ENCODE measurements at places on chromosomes 2 and 18. TPM values are rescaled to one million over a fixed set of nuclear protein-coding genes. Genes with fewer than 3 reads are reported as not detected.

Gene LYG2
- total RNA-seq, result not detected

- no peak overlapping the region for H3K4me3 ChIP-seq
- no peak overlapping the region for H3K27ac ChIP-seq
- DNase-seq, result no peak
- H3K4me1 ChIP-seq, result no peaks in the 10 kb centered on the region
- no peaks in the 10 kb centered on the region for H3K27me3 ChIP-seq
- H3K36me3 ChIP-seq, result no peaks in the 10 kb centered on the region
Measured at GRCh38 chr18:33720133-33720532, 142.1 kb downstream of the ASXL3 start.

DNA sequence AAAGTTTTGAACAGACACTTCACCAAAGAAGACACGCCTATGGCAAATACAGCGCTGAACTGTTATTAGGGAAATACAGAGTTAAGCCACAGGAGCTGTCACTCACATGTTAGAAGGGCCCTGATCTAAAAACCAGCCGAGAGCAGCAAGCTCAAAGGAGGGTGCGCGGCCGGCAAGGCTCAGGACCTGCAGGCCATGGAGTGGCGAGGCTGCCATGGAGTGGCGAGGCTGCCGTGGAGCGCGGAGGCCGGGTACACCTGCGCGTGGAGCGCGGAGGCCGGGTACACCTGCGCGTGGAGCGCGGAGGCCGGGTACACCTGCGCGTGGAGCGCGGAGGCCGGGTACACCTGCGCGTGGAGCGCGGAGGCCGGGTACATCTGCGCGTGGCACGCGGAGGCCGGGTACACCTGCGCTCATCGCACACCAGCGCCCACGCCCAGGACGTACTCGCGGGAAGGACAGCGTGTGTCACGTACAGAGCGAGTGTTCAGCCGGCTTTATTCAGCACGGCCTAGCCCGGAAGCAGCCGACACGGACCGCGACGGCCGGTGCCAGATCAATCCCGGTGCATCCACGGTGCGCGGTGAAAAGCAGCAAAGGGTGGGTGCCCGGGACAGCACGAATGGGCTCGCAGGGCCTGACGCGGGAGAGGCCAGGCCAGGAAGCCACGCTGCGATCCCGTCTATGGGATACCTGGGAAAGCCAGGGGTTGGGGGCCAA, 68.8 kb downstream of the SLC66A2 start:
- H3K4me1 ChIP-seq, result no peaks in the 10 kb centered on the region
- no peaks in the 10 kb centered on the region for H3K36me3 ChIP-seq
- no peaks in the 10 kb centered on the region for H3K27me3 ChIP-seq
- H3K27ac ChIP-seq, result no peak overlapping the region

- no peaks in the 10 kb centered on the region for H3K27me3 ChIP-seq
- no peaks in the 10 kb centered on the region for H3K4me1 ChIP-seq
- H3K4me3 ChIP-seq, result no peak overlapping the region
Measured at GRCh38 chr2:157849591-157849990, 26.5 kb downstream of the ACVR1 start.

- no peak overlapping the region for H3K27ac ChIP-seq
- H3K36me3 ChIP-seq, result no peaks in the 10 kb centered on the region
- H3K4me3 ChIP-seq, result no peak overlapping the region
- DNase-seq, result no peak
Measured at GRCh38 chr2:102442967-102443828, 20.2 kb downstream of the IL18RAP start.

GRCh38 chr2:35785564-35785963, 570.0 kb upstream of the CRIM1 start:
- H3K4me3 ChIP-seq, result no peak overlapping the region
- no peaks in the 10 kb centered on the region for H3K27me3 ChIP-seq
- DNase-seq, result no peak
- no peaks in the 10 kb centered on the region for H3K36me3 ChIP-seq
- H3K27ac ChIP-seq, result no peak overlapping the region

Gene PID1
- total RNA-seq, result 0.27 TPM

- DNase-seq, result no peak
- H3K4me3 ChIP-seq, result no peak overlapping the region
- no peaks in the 10 kb centered on the region for H3K27me3 ChIP-seq
- no peak overlapping the region for H3K27ac ChIP-seq
Measured at GRCh38 chr2:220783671-220784070, 788.4 kb downstream of the EPHA4 start.

GRCh38 chr2:176997074-176997791, 215.4 kb upstream of the HNRNPA3 start:
- H3K27ac ChIP-seq, result no peak overlapping the region
- H3K27me3 ChIP-seq, result no peaks in the 10 kb centered on the region
- peak overlapping the region; percentile 1 for H3K4me3 ChIP-seq
- H3K4me1 ChIP-seq, result peaks cover 19% of the 10 kb centered on the region

GRCh38 chr2:240704651-240705050, 13.0 kb downstream of the AQP12A start:
- H3K27me3 ChIP-seq, result peaks cover 9% of the 10 kb centered on the region
- no peak for DNase-seq
- no peaks in the 10 kb centered on the region for H3K4me1 ChIP-seq
- no peak overlapping the region for H3K4me3 ChIP-seq
- H3K27ac ChIP-seq, result no peak overlapping the region

GRCh38 chr18:55732227-55733106, 144.5 kb upstream of the TCF4 start:
- H3K36me3 ChIP-seq, result no peaks in the 10 kb centered on the region
- no peak for DNase-seq
- no peaks in the 10 kb centered on the region for H3K27me3 ChIP-seq
- no peak overlapping the region for H3K27ac ChIP-seq
- H3K4me3 ChIP-seq, result no peak overlapping the region

- H3K36me3 ChIP-seq, result no peaks in the 10 kb centered on the region
- peaks cover 26% of the 10 kb centered on the region for H3K27me3 ChIP-seq
- DNase-seq, result no peak
- no peak within 1 kb of the TSS for H3K27ac ChIP-seq
- no peaks in the 10 kb centered on the region for H3K4me1 ChIP-seq
Measured at GRCh38 chr18:31042406-31043181, at the start of gene DSC3. TSS of gene DSC3 (minus strand) at chr18:31042742. CDS start at chr18:31042660, 82 bp downstream.

DNA sequence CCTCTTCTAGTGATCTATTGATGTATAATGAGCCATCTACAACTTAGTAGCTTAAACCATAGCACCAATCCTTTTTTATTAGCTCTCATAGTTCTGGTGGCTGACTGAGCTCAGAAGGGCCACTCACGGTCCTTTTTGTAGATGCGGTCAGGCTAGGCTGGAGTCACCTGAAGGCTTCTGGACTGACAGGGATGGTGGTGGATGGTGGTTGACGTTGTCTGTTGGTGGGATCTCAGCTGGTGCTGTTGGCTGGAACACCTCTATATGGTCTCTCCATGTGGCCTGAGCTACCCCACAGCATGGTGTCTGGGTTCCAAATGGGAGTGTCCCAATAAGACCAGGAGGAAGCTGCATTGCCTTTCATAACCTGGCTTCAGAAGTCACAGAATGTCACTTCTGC, 68.0 kb downstream of the BCL2L11 start:
- H3K36me3 ChIP-seq, result no peaks in the 10 kb centered on the region
- DNase-seq, result no peak
- no peak overlapping the region for H3K4me3 ChIP-seq

DNA sequence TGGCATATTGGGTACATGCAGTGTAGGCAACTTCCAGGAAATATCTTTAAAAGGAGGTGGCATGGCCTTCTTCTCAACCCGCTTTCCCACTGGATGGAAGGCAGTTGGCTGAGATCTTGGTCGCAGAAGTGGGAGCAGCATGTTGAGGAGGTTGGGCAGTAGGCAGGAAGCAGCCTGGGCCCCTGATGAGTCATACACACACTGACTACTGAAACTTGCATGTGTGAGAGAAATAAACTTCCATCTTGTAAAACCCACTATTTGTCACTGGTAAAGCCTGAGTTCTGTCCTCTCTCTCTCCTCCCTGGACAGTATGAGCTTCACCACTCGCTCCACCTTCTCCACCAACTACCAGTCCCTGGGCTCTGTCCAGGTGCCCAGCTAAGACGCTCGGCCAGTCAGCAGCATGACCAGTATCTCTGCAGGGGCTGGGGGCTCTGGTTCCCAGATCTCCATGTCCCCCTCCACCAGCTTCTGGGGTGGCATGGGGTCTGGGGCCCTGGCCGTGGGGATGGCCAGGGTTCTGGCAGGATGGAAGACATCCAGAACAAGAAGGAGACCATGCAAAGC, 233.8 kb upstream of the SPRED2 start:
- peaks cover 9% of the 10 kb centered on the region for H3K27me3 ChIP-seq
- no peak overlapping the region for H3K27ac ChIP-seq

GRCh38 chr2:66364495-66365333, 70.2 kb upstream of the MEIS1 start:
- no peaks in the 10 kb centered on the region for H3K36me3 ChIP-seq
- no peaks in the 10 kb centered on the region for H3K27me3 ChIP-seq
- no peak for DNase-seq

GRCh38 chr2:188403676-188404075, 112.0 kb downstream of the GULP1 start:
- no peaks in the 10 kb centered on the region for H3K27me3 ChIP-seq
- no peaks in the 10 kb centered on the region for H3K4me1 ChIP-seq
- H3K4me3 ChIP-seq, result no peak overlapping the region
- no peak for DNase-seq

Gene SP5
- total RNA-seq, result not detected

DNA sequence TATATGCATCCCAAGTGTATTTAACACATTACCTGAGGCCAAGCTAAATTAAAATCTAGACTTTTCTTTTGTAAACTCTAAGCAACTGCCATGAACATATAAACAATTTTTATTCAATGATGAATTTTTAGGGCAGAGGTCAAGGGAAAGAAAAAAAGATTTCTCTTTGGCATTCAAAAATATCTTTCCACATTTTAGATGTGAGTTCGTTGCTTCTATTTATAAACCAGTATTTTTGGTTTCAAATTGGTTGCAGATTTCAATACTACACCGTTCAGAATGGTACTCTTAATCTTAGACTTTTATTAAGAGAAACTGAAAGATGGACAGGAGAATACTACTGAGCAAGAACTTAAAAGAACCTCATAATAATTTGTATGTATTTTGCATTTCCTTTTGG, 293.6 kb upstream of the CCDC68 start:
- no peak for DNase-seq
- H3K4me3 ChIP-seq, result peak overlapping the region; percentile 50
- H3K36me3 ChIP-seq, result peaks cover 90% of the 10 kb centered on the region
- peak overlapping the region; percentile 74 for H3K27ac ChIP-seq
- H3K4me1 ChIP-seq, result peaks cover 55% of the 10 kb centered on the region
- H3K27me3 ChIP-seq, result no peaks in the 10 kb centered on the region

GRCh38 chr2:199465988-199466691, 8.4 kb upstream of the SATB2 start:
- DNase-seq, result no peak
- H3K4me1 ChIP-seq, result peaks cover 5% of the 10 kb centered on the region
- H3K4me3 ChIP-seq, result no peak overlapping the region
- H3K36me3 ChIP-seq, result peaks cover 2% of the 10 kb centered on the region
- no peak overlapping the region for H3K27ac ChIP-seq

Gene CDK5R2
- not detected for total RNA-seq

Gene AP1S3
- 46.3 TPM for total RNA-seq

GRCh38 chr2:191626497-191627151, 51.3 kb upstream of the NABP1 start:
- peaks cover 36% of the 10 kb centered on the region for H3K4me1 ChIP-seq
- H3K27ac ChIP-seq, result no peak overlapping the region
- no peak overlapping the region for H3K4me3 ChIP-seq

GRCh38 chr18:36757991-36758390, 70.8 kb downstream of the TPGS2 start:
- H3K4me3 ChIP-seq, result no peak overlapping the region
- no peak for DNase-seq
- H3K36me3 ChIP-seq, result no peaks in the 10 kb centered on the region

Gene DHRS9
- 0.71 TPM for total RNA-seq

DNA sequence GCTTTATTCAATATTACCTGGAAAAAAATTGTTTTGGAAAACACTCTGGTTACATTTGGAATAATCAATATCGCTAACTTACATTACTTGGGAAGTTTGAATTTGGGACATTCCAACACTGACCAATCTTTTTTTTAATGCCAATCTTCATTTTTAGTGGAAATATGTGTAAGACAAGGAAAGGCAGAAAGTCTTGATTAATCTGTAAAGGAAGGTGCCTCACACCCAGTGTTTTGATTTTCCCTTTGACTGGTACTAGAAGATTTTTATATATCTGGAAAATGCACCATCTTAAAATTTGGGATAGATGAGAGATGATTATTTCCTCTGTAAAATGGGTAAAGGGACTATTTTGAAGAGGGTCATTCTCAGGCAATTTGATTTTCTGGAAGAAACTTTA, 879.2 kb upstream of the ZEB2 start:
- no peak overlapping the region for H3K4me3 ChIP-seq
- DNase-seq, result no peak
- H3K27me3 ChIP-seq, result no peaks in the 10 kb centered on the region
- H3K4me1 ChIP-seq, result no peaks in the 10 kb centered on the region
- no peaks in the 10 kb centered on the region for H3K36me3 ChIP-seq

DNA sequence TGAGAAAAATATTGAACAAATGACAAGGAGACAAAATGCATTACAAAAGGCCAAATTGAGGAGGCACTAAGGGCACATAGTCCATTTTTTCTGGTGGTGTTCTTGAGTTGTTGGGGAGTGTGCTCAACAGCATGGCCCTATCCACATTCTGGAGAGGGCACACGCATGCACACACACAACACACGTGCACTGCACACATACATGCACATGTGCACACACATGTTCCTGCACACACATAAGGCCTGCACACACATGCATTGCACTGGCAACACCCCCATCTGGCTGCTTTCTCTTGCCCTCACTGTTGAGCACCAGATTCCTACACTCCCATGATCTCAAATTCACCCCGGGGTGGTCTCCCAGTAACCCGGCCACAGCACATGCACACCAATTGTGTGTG, 659.2 kb upstream of the RAB6C start:
- no peaks in the 10 kb centered on the region for H3K4me1 ChIP-seq
- no peaks in the 10 kb centered on the region for H3K36me3 ChIP-seq
- H3K4me3 ChIP-seq, result no peak overlapping the region
- H3K27me3 ChIP-seq, result no peaks in the 10 kb centered on the region

Measured in activated B cell treated with CpG ODN at 0.5 μM for 24 hours (primary cell).